ENCODE measurements at places on chromosomes 6 and 20. TPM values are rescaled to one million over a fixed set of nuclear protein-coding genes. Genes with fewer than 3 reads are reported as not detected.

GRCh38 chr6:23826572-23826971 is 299.4 kb upstream of the NRSN1 start:
- no peak for DNase-seq

BPIFB4 gene
- total RNA-seq: not detected

TFEB gene
- total RNA-seq: 6.2 TPM

DNA sequence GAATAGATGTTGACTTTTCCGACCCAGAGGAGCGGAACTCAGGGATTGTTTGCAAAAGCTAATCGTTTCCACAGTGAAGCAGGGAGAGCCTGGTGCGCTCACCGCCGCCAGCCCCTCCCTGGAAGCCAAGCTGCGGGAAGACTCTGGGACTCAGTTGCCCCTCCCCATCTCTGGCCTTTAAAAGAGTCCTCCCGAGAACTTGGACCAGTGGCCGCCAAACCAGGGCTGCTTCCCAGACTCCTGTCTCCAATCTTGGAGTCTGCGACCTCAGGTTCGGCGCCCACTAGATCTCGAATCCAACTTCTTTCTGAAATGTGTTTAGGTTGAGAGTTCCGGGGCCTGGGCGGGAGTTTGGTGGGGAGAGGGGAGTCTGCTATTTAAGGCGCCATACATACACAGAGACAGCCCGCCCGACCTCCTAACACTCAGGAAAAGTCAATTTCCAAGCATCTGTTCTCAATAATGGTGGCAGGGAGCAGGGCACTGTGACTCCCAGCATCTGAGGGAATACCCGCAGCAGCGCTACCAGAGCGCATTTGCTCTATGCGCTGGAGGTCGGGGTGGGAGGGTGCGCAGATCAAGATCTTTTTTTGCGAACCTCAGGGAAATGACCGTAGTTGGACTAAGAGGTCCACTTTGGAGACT is 800 bp upstream of the GRIK2 start:
- DNase-seq: no peak

GRCh38 chr6:138499303-138500018 is at the start of gene NHSL1:
Gene NHSL1 (minus strand): TSS chr6:138499494. CDS start chr6:138499290, 204 bp downstream.
- no peak for DNase-seq

DNA sequence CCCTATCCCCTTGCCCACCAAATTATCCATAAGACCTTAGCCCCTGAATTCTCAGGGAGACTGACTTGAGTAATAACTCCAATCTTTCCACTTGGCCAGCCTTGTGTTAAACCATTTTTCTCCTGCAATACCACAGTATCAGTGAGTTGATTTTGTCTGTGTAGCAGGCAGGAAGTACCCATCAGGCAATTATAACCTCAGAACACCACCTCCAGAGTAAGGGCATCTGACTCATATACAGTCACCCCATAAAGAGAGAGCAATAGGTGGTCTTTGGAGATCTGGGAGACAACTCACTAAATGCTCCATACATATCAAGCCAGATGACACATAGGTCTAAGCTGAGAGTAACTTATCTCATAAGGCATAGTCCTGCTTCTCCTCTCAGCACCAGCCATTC is 83.7 kb downstream of the FILIP1 start:
- DNase-seq: no peak

FLRT3 gene
- 75.7 TPM for total RNA-seq

LAMA4 gene
- 3.8 TPM for total RNA-seq

RIPPLY2 gene
- 1.6 TPM for total RNA-seq

CAP2 gene
- total RNA-seq: 9.3 TPM

DNA sequence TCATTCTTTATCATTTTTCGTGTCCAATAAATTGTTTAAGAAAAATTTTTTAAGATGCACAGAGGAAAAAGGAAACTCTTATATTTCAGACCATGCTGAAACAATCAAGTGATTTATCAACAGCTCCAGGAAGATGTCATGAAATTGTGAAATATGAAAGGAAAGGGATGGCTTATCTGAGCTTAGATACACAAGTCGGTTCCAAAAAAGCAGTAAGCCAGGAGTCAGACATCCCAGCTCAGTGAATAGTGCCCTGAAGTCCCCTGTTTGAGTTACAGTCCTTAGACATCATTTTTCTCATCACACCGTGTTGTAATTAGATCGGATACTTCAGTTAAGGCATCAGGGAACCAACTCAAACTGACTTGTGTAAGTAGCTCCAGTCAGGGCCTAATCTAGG is 91.0 kb upstream of the SSTR4 start:
- no peak for DNase-seq

- no peak for DNase-seq
Measured at GRCh38 chr6:89291256-89291819, 23.8 kb downstream of the GABRR2 start.

Data from type B pancreatic cell (in vitro differentiated cells).